ENCODE measurements at places on chromosomes 13 and 19.

DNA sequence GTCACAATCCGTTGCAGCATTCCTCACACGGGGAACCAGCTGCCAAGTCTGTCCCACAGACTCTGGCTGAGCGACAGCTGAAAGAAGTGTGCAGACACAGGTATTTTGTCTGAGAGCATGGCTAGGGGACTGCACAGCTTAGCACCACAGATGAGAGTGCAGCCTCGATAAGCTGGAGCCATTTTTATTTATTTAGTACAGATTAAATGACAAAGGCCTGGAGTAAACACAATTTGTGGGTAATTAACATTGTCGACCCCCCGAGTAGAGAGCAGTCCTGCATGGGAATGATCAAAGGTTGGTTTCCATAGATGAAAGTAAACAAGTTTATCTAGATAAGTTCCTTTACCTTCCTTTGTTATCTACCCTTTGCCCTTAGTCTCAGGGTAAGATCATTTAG, 836.2 kb downstream of the DACH1 start:
- DNase-seq = no peak

DNA sequence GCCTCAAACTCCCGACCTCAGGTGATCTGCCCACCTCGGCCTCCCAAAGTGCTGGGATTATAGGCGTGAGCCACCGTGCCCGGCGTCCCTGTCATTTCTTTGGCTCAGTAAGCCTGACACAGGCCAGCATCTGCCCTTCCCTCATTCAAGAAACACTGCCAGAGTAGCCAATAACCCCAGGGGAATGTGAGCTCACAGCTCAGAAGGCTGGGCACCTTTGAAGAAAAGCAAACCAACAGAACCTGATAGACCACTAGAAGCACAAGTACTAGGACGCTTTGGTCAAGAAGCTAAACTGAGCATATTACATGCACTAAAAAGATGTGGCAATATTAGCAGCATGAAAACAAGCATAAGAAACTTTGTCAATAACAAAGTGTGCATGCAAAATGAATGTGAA, 14.2 kb downstream of the SIGLEC5 start:
- DNase-seq = no peak

DNA sequence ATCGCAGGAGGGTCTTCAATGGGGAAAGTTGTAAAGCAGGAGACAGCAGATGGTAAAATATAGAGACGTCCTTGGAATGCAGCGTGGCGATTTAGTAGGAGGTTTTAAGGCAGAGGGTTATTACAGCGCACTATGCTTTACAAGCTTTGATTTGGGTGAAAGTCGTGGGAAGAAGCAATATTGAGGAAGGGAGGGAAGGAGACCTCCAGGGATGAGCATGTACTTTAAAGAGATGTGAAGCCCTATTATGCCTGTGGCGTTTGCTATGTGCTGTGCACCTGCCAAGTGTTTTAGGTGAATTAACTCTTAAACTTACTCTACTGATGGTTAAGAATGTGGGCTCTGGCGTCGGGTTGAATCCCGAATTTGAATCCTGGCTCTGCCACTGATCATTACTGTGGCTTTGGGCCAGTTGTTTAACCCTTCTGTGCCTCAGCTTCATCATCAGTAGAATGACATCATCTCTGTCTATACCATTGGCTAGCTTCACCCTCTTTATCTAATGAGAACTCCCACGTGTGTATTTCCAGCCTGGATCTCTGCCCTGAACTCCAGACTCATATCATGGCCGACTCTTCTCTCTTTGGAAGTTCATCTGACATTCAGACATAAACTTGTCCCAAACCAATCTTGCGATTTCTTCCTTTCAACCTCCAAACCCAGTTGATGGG, 583 bp downstream of the CCDC61 start:
- DNase-seq = no peak

- DNase-seq = no peak
Measured at GRCh38 chr13:55345224-55345623, 1795.5 kb upstream of the PRR20A start.

- DNase-seq = no peak
Measured at GRCh38 chr13:111968336-111969010, 98.5 kb upstream of the SOX1 start.

- DNase-seq = peak; percentile 51
Measured at GRCh38 chr13:50244713-50245574, 229.7 kb downstream of the KCNRG start.

DNA sequence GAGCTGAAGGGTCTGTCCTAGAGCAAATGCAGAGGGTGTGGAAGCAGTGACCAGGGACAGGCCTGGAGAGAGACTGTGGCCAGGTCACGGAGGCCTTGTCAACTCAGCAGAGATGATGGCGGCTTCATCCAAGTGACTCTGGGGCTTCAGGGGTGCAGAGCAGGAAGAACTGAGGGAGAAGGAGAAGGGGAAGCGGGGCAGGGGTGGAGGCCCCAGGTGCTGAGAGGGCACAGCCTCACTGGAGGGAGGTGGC, 299.1 kb downstream of the ZNF536 start:
- no peak for DNase-seq

GRCh38 chr19:13997631-13997962, 8.5 kb downstream of the RFX1 start:
- DNase-seq = no peak

DNA sequence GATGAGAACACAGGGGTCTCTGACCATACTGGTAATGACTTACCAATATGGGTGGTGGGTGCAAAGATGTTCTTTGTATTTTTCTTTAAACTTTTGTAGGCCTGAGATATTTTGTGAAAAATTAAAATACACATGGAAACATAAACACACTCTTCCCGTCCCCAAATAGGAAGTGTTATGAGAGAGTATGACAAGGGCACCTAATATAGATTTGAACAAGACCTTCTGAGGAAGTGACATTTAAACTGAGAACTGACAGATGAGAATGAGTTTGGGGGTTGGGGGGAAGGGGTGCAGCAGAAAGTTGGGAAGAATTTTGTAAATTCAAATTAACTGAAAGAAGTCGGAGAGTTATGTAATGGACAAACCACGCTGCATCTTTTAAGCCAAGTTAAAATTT, 224.2 kb downstream of the RGCC start:
- no peak for DNase-seq

DNA sequence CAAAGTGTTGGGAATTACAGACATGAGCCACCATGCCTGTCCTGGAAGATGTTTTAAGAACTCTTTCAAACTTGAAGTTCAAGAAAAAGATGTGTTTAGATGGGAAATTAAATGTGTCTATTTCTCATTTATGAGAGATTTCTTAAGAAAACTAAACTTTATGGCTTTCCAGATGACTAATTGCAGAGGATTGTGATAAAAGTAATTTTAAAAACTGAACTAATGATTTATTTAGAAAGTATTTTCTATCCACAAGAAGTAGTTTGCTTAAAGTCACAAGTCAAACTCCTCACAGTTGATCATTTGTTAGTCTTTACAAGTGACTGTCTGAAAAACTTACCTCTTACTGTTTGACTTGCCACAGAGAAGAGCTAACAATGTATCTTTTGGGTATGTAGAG, 89.6 kb upstream of the SPRY2 start:
- no peak for DNase-seq

- peak; percentile 44 for DNase-seq
Measured at GRCh38 chr19:15629003-15629880, 11.5 kb upstream of the CYP4F3 start.

GRCh38 chr19:15463861-15464371, 428 bp downstream of the RASAL3 start:
- peak; percentile 93 for DNase-seq

DNA sequence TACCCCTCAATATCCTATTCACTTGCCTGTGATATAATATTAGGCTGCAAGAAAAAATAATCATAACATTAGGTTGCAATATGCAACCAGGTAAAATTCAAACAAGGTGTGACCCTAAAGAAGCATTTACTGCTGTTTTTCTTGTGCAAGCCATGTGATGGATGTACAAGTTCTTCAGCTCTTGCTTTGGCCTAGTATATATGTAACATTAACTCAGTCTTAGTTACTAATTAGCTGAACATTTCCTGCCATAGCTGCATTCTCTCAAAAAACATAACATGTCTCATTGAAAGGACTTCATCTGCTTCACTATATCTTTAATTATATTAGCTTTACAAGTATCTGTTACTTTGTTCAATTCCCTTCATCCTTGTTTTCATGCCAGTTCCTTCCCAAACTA, 406.8 kb upstream of the HTR2A start:
- DNase-seq = no peak

DNA sequence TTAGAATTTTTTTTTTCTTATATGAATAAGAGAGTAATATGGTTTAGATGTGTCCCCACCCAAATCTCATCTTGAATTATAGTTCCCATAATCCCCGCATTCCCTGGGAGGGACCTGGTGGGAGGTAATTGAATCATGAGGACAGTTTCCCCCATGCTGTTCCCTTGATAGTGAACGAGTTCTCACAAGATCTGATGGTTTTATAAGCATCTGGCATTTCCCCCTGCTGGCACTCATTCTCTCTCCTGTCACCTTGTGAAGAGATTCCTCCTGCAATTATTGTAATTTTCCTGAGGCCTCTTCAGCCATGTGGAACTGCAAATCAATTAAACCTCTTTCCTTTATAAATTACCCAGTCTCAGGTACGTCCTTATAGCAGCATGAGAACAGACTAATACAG, 205.7 kb downstream of the MYO16 start:
- DNase-seq = no peak

DNA sequence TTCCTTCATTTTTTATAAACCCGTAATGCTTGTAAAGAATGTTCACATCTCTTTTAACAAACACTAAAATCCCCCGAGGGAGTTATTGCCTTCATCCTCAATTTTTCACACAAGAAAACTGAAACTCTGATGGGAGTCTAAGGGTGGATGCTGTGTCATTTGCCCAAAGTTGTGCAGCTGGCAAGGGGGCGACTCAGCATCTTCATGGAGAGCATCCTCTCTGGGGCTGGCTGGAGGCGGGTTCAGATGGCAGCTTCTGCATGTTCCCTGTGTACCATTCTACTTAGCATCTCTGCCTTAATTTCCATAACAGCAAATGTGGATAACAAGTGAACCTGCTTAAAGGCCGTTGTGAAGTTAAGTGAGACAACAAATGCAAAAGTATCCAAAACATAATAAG, 256.4 kb downstream of the IRS2 start:
- DNase-seq = no peak

DNA sequence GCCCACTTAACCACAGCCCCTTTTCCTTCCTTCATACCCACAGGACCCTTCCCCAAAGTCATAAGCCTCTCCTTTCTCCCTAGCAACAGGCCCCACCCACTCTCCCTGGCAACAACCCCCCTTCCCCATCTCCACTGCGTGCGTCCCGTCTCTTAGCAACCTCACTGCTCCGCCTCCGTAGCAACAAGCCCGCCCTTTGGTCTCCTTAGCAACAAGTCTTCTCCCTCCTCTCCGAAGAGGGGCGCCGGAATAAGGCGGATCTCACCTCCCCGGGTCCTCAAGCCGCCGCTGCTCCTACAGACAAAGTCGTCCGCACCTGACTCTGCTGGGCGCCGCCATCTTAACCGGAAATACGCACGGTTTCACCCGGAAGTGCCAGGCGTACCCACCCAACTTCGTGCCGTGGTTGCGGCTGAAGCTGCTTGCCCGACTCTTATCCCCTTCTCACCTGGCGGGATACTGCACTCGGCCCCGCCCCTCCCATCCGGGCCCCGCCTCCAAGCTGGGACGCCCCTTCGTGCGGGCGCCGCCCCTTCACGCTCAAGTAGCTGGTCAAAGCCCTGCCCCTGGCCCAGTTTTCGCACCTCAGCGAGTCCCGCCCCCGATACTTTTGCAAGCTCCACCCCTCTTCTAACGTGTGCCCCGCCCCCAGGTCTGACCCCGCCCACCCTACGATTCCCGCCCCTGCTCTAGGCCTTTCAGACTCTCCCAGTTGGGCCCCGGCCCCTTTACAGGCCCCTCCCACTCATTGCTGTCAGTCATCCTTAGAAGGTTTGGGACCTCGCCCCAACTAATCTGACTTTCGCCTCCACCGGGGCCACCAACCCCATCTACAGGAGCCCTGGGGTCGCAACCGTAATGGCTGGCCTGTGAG, at the start of gene HSPBP1:
HSPBP1 (minus strand) TSS at position 341 of the 874 bp plus-strand sequence. CDS start 502 bp downstream, outside the sequence.
- DNase-seq = peak; percentile 90

- DNase-seq = peak; percentile 65
Measured at GRCh38 chr19:18112989-18113478, 15.5 kb downstream of the MAST3 start.

DNA sequence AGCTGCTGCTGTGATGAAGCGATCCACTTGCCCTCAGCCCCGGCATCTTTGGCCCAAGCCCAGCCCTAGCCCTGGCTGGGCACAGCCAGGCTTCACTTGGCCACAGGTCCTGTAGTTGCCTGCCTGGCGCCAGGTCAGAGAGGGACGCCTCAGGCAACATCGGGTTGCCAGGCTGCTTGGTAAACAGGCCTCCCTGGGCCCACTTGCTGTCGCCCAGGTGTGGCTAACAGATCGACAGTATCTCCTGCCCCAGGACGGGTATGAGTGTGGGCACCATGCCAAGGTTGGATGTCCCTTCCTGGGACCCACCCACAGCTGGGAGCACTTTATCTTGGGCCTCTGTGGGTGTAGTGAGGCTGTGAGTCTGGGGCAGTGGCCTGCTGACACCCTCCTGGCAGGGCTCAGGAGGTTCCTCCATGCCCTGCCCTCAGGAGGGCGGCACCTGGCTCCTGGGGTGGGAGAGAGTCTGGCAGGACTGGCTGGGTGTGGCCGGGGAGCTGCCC, 27.8 kb downstream of the CARM1 start:
- DNase-seq = no peak

GRCh38 chr19:31071136-31071855, 277.9 kb downstream of the TSHZ3 start:
- no peak for DNase-seq

GRCh38 chr19:54674021-54674617, 11.3 kb downstream of the LILRB4 start:
- DNase-seq = no peak

DNA sequence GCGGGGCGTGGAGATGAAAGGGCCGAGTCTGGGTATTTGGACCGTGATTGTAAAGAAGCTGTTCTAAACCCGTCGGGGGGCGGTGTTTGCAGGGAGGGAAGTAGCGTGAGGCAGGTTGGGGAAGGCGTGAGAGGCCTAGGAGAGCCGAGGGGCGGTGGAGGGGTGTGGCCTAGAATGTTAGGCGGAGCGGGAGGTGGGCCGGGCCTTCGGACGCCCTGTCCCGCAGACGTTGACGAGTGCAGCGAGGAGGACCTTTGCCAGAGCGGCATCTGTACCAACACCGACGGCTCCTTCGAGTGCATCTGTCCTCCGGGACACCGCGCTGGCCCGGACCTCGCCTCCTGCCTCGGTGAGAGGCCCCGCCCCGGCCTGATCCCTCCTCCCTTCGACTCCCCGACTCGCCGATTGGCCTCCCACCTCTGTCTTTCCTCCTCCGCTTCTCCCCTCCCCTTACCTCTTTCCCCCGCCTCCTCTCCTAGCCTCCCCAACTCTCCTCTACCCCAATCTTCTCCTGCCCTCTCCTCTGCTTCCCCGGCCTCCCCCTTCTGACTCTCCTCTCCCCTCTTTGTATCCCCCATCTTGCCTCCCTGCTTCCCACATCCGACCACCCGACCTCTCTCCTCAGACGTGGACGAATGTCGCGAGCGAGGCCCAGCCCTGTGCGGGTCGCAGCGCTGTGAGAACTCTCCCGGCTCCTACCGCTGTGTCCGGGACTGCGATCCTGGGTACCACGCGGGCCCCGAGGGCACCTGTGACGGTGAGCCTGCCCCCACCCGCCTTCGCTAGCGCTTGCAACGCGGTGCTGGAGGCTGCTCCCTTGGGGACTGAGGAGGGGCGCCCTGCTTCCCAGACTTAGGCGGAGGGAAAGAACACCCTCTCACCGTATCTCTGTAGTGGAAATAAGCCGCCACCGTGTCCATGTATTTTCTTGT, 12.8 kb downstream of the LTBP4 start:
- peak; percentile 87 for DNase-seq

GRCh38 chr19:7657131-7657751, 11.6 kb upstream of the RETN start:
- peak; percentile 34 for DNase-seq

- no peak for DNase-seq
Measured at GRCh38 chr13:36848199-36848982, 29.4 kb downstream of the RFXAP start.

GRCh38 chr13:77584106-77584505, 48.6 kb downstream of the SCEL start:
- DNase-seq = no peak

All from GDM1 (cell line).